Caco-2 (cell line): ENCODE measurements at places on chromosomes 11 and 22. TPM values are rescaled to one million over a fixed set of nuclear protein-coding genes. Genes with fewer than 3 reads are reported as not detected.

DNA sequence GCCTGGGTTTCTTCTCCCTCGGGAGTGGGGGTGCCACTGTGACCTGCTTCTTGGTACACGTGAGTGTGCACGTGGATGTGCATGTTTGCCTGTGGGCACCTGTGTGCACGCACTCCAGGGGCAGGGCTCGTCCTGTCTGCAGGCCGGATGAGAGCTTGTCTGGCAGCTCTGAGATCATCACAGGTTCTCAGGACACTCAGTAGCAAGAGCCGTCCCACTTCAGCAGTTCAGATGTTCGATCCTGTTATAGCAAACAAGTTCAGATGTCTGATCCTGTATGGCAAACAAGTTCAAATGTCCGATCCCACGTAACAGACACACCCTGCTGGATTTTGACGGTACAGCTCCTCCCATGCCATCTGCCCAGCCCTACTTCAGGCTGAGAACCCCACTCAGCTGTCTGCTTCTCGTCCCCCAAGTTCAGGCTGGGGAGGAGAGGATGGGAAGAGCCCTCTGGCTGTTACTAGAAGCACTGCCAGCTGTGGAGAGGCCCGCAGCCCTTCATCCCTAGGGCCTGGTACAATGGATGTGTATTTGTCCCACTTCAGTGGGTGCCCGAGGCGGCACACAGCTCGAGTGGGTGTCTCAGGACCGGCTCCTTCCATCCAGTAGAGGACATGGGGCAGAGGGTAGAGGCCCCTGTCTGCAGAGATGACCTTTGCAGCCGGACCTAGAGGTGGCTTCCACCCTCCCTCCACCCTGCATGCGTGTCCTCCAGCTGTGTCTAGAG lies 1126.9 kb downstream of the BRD1 start:
- DNase-seq, result no peak
- no peaks in the 10 kb centered on the region for H3K27me3 ChIP-seq
- H3K36me3 ChIP-seq, result no peaks in the 10 kb centered on the region
- H3K27ac ChIP-seq, result no peak overlapping the region

DNA sequence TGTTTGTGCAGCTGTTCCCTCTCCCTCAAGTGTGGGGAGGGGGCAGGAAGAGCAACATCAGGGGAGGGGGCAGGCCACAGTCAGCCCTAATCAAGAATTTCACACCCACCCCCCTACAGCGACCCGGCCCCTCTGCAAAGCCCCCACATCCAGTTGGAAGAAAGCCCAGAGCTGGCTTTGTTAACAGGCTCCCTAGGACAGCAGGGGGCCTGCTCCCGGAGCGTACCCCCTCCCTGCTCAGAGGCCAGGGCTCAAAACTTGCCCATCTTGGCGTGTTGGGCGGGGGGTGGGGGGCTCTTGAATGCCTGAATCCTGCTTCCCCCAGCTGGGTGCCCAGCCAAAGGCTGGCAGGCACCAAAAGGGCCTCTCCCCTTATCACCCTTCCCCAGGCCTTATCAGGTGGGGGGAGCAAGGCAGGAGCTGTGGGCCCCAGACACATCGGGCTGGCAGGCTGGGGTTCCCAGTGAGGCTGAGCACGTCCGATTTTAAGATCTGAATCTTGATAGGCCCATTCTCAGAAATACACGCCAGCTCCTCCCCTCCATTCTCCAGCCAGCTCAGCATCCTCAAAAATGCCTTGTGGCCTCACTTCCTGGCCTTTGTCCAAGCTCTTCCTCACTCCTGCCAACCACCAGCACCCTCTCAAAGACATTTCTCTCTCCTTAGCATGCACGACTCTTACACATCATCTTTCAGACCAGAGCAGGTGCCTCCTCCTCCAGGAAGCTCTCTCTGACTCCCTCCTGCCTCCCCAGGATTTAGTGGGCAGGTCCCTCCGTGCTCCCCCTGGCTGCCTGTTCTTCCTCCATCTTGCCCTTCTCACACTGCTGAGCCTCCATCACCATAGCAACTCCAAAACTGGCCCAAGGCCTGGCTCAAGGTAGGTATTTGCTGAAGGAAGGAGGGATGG lies 384.8 kb downstream of the MN1 start:
- H3K27ac ChIP-seq, result no peak overlapping the region
- H3K36me3 ChIP-seq, result no peaks in the 10 kb centered on the region
- no peak overlapping the region for H3K4me3 ChIP-seq
- no peaks in the 10 kb centered on the region for H3K4me1 ChIP-seq
- no peaks in the 10 kb centered on the region for H3K27me3 ChIP-seq
- no peak for DNase-seq

DNA sequence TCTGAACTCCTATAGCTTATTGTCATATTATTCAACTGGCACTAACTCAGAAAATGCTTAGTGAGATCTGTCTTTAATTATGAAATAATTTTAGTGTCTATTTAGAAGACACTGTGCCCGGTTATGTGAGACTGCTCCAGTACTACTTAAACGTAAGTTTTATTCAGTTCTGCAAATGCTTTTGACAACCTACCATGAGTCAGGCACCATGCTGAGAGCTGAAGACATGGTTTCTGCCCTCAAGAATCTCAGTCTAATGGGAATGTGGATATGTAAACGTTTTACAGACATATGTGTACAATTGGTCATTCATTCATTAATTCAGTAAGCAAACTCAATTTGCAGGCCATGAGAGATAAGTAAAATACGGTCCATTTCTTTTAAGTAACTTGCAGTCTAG lies 40.0 kb downstream of the DCUN1D5 start:
- H3K4me3 ChIP-seq, result no peak overlapping the region
- H3K27me3 ChIP-seq, result no peaks in the 10 kb centered on the region
- H3K27ac ChIP-seq, result no peak overlapping the region
- H3K36me3 ChIP-seq, result no peaks in the 10 kb centered on the region
- DNase-seq, result no peak

DNA sequence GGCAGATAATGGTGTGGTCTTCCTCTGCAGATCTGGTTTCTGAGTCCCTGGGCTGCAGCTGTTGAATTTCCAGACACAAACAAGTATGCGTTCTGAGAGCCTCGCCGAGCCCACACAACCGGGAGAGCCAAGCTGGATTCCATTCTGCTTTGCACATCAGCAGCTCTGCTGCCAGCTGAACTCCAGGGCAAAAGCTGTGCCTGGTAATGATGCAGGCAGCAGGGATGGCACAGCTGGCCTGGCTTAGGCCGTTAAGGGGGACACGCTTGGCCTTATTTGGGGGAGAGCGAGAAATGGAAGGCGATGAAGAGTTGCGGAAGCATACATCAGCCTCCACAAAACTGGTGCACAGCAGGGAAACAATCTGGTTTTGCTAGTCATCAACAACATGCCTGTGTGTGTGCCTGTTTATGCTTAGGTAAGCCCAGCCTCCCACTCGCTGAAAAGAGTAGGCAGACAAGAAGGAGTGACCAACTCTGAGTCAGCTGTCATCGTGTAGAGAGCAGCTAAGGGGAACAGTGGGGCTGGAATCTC lies 25.1 kb downstream of the ADAMTS8 start:
- H3K27ac ChIP-seq, result no peak overlapping the region
- DNase-seq, result no peak
- no peaks in the 10 kb centered on the region for H3K27me3 ChIP-seq
- no peak overlapping the region for H3K4me3 ChIP-seq
- H3K4me1 ChIP-seq, result no peaks in the 10 kb centered on the region
- H3K36me3 ChIP-seq, result no peaks in the 10 kb centered on the region

- H3K27ac ChIP-seq, result no peak overlapping the region
- H3K36me3 ChIP-seq, result no peaks in the 10 kb centered on the region
- no peak for DNase-seq
These were observed 82.2 kb downstream of the RPS6KA4 start for GRCh38 chr11:64441127-64441526.

- H3K4me1 ChIP-seq, result 0 out of 2 replicates have a peak, but pooled peaks cover 3% of the 10 kb centered on the region
- H3K4me3 ChIP-seq, result no peak overlapping the region
- no peaks in the 10 kb centered on the region for H3K27me3 ChIP-seq
- no peak overlapping the region for H3K27ac ChIP-seq
These were observed 51.5 kb upstream of the SPATA19 start for GRCh38 chr11:133896642-133897330.

DNA sequence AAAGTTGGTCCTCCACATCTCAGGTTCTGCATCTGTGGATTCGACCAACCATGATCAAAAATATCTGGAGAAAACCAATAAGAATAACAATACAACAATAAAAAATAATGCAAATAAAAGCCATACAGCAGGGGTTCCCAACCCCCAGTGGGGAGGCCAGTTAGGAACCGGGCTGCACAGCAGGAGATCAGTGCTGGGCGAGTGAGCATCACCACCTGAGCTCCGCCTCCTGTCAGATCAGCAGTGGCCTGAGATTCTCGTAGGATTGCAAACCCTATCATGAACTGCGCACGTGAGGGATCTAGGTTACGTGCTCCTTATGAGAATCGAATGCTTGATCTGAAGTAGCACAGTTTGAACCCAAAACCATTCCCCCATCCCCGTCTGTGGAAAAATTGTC lies 25.4 kb upstream of the MYO18B start:
- no peaks in the 10 kb centered on the region for H3K27me3 ChIP-seq
- H3K4me1 ChIP-seq, result no peaks in the 10 kb centered on the region

DNA sequence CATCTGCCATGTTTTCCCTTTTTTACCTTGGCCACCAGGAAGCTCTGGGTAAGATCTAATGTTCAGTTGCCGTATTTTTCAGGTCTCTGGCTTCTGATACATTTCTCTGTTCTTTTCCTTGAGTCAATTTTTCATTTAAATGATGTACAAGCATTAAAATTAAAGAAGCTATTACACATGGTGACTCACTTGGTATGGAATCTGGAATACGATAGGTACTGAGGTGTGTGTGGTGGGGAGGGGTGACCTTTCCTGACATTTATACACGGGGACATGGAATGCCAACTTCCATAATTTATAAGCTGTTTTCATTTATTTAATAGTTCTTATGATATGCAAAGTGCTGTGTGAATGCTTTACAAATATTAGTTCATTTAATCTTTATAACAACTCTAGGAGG lies 47.8 kb upstream of the ALX4 start:
- no peaks in the 10 kb centered on the region for H3K4me1 ChIP-seq
- no peak overlapping the region for H3K4me3 ChIP-seq
- no peak overlapping the region for H3K27ac ChIP-seq
- H3K36me3 ChIP-seq, result no peaks in the 10 kb centered on the region
- DNase-seq, result no peak
- H3K27me3 ChIP-seq, result no peaks in the 10 kb centered on the region

DNA sequence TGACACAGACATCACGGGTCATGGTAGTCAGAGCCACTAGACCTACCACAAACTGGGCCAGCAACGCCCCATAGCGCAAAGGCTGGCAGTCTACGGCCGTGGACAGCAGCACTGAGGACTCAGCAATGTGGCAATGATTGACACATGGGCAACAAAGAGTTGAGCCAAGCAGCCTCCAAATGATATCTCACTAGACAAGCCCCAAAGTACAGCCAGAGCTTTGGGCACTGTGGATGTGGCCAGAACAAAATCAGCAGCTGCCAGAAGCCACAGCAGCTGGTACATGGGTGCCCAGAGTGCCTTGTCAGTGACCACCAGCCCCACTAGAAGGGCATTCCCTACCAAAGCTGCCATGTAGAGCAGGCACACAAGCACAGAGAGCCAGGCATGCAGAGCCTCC lies 11.2 kb upstream of the UBQLNL start:
- H3K27me3 ChIP-seq, result no peaks in the 10 kb centered on the region; the same call in 1 of the 2 replicates
- no peak for DNase-seq
- H3K4me3 ChIP-seq, result no peak overlapping the region

The UBQLN3 gene
- not detected in 2 replicates for total RNA-seq

The LDHAL6A gene
- total RNA-seq, result 0.51 and 0.59 TPM in 2 replicates

The OR51T1 gene
- not detected in 2 replicates for total RNA-seq

The FXYD6 gene
- total RNA-seq, result 0.86 and 1.0 TPM in 2 replicates

The KRTAP5-10 gene
- not detected in 2 replicates for total RNA-seq

The GVQW3 gene
- total RNA-seq, result 13.0 and 15.8 TPM in 2 replicates

The BATF2 gene
- total RNA-seq, result 0.79 and 1.4 TPM in 2 replicates

The CASP1 gene
- 0.86 and 1.4 TPM in 2 replicates for total RNA-seq

The FAM168A gene
- 46.0 and 50.2 TPM in 2 replicates for total RNA-seq
